ENCODE measurements at places on chromosomes 7 and 10. TPM values are rescaled to one million over a fixed set of nuclear protein-coding genes. Genes with fewer than 3 reads are reported as not detected.
A peak's percentile ranks its signal among the peaks of the same experiment; 100 is the strongest.

GRID2IP gene
- not detected for total RNA-seq

ZCWPW1 gene
- not detected for total RNA-seq

EVX1 gene
- not detected for total RNA-seq

FAM25G gene
- not detected for total RNA-seq

FAM237B gene
- total RNA-seq: not detected

VPS26A gene
- total RNA-seq: 26.0 TPM

CPN1 gene
- not detected for total RNA-seq

DNA sequence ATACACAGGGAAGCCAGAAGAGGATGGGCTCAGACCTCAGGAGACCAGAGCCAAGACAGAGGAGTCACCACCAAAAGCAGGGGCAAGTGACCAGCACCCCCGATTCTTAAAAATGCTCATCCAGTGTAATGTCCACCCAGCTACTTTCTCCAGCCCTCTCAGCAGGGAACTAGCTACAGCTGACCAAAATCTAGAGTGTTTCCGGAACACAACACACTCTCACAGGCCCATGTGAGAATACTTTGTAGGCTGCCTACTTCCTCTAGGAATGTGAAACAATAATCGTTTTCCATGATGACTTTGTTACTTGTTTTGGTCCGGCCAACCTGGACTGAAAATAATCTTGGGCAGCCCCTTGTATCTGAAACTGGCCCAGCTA lies 14.5 kb downstream of the PSAP start:
- DNase-seq: no peak
- peak overlapping the region; percentile 89 for H3K27ac ChIP-seq
- peaks cover 16% of the 10 kb centered on the region for H3K36me3 ChIP-seq
- no peak overlapping the region for H3K4me3 ChIP-seq

GRCh38 chr7:82012453-82012852 lies 242.6 kb upstream of the HGF start:
- no peak overlapping the region for H3K27ac ChIP-seq
- no peak for DNase-seq
- H3K27me3 ChIP-seq: no peaks in the 10 kb centered on the region
- H3K4me1 ChIP-seq: no peaks in the 10 kb centered on the region

DNA sequence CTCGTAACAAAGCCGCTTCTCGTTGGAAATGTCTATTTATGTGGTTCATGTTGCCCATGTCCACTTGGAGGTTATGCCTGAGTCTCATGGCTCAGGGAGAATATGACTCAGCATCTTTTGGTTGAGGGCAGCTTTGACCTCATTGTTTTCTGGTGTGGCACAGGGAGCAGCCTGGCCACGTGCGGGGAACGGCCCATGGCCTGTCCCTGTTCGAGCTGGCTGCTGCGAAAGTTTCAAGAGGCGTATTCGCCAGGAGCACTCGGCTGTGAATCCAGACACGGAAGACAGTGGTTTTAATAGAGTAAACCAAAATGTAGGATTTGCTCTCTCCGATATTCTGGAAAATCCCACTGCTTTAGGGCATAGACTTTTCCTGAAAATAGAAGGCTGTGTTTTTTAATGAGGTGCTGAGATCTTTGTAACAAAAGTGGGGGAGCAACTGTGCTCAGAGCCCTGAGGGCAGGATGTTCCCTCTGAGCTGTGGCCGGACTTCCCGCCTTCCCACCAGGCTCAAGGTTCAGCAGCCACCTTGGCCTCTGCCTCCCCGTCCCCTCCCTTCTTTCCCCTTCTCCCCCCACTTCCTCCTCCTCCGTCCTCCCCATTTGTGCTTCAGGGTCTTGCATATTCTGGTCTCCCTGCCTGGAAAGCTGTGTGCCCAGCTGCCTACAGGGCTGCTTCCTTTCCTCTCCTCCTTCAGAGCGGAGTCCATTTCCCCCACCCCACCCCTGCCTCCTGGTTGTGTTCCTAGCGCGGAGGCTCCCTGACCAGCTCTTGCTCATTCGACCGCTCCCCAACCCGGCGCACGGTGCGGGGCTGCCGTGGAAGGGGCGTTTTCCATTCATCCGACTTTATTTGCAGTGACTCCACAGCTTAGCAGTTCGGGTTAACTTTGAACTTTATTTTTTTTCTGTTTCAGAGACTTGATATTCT lies 642.0 kb downstream of the SDK1 start:
- peaks cover 8% of the 10 kb centered on the region for H3K4me1 ChIP-seq
- no peak for DNase-seq
- no peaks in the 10 kb centered on the region for H3K27me3 ChIP-seq
- peak overlapping the region; percentile 36 for H3K27ac ChIP-seq

GRCh38 chr7:44629829-44630522 lies 23.5 kb downstream of the OGDH start:
- H3K27me3 ChIP-seq: no peaks in the 10 kb centered on the region
- H3K36me3 ChIP-seq: peaks cover 13% of the 10 kb centered on the region
- no peak for DNase-seq
- H3K27ac ChIP-seq: no peak overlapping the region

- H3K27ac ChIP-seq: no peak overlapping the region
- no peaks in the 10 kb centered on the region for H3K4me1 ChIP-seq
- no peaks in the 10 kb centered on the region for H3K36me3 ChIP-seq
- no peak for DNase-seq
- no peak overlapping the region for H3K4me3 ChIP-seq
Measured at GRCh38 chr7:16916738-16917137, 35.0 kb upstream of the AGR3 start.

GRCh38 chr7:65276822-65277221 lies 96.8 kb upstream of the ZNF92 start:
- H3K27ac ChIP-seq: no peak overlapping the region
- no peaks in the 10 kb centered on the region for H3K36me3 ChIP-seq
- H3K4me3 ChIP-seq: no peak overlapping the region
- H3K4me1 ChIP-seq: no peaks in the 10 kb centered on the region
- H3K27me3 ChIP-seq: no peaks in the 10 kb centered on the region

DNA sequence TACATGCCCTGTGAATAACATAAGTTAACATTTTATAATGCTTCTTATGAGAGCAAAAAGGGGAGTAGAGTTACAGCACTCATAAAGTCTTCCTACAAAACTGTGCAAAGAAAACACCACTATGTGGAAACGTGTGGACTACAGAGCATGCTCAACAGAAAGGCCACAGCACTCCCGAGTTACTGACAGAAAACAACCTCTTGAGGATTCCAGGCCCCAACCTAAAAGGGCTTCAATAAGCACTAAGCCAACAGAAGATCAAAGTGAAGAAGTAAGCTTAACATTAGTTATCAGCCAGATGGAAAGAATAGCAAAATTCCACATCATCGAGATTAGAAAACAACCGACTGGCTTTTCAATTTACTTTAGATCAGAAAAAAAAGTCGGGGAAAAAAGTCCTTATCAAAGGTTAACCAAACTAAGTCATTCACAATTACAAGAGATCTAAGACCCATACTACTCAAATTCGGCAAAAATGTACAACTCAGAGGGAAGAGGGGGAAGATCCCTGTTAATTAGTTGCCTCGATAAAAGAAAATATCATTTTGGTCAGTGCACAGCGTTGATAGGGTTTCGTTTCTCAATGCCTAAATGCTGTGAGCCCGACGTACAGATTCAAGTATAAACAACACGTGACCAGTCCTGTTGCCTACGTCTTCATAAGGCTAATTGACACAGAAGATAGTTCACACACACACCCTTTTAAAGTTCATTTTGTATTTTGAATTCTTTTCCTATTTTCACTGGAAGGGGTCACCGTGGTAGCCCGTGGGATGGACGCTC lies 1.4 kb downstream of the KBTBD2 start:
- DNase-seq: no peak
- H3K27me3 ChIP-seq: no peaks in the 10 kb centered on the region
- no peaks in the 10 kb centered on the region for H3K36me3 ChIP-seq
- H3K27ac ChIP-seq: peak overlapping the region; percentile 98
- H3K4me3 ChIP-seq: peak overlapping the region; percentile 96

GRCh38 chr7:43869867-43870240 lies 537 bp upstream of the MRPS24 start:
- peaks cover 12% of the 10 kb centered on the region for H3K4me1 ChIP-seq
- no peak for DNase-seq
- peaks cover 6% of the 10 kb centered on the region for H3K36me3 ChIP-seq
- peak overlapping the region; percentile 99 for H3K4me3 ChIP-seq
- H3K27ac ChIP-seq: peak overlapping the region; percentile 93
- no peaks in the 10 kb centered on the region for H3K27me3 ChIP-seq

- DNase-seq: no peak
- no peaks in the 10 kb centered on the region for H3K27me3 ChIP-seq
- H3K4me3 ChIP-seq: no peak overlapping the region
- no peaks in the 10 kb centered on the region for H3K36me3 ChIP-seq
- H3K27ac ChIP-seq: no peak overlapping the region
- H3K4me1 ChIP-seq: no peaks in the 10 kb centered on the region
Measured at GRCh38 chr7:19275000-19275399, 129.8 kb upstream of the FERD3L start.

- no peak for DNase-seq
- H3K27ac ChIP-seq: no peak overlapping the region
- H3K27me3 ChIP-seq: no peaks in the 10 kb centered on the region
Measured at GRCh38 chr10:88127766-88128165, 264.3 kb downstream of the PTEN start.

DNA sequence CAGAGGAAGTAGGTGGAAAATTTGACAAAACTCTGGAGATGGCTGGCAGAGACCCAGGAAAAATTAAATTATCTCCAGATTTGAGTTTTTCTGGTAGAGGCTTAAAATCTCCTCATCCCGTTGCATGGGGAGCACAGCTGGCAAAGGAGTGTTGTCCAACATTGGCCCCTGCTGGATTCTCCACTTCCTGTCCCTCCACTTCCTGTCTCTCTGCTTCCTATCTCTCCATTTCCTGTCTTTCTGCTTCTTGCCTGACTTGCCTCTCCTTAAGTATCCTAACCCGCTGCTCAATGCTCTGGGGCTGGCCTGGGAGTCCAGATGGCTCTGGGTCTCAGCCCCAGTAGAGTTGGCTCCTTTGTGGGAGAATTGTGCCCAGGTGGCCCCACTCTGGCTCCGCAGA lies 65.8 kb upstream of the EMX2 start:
- H3K36me3 ChIP-seq: no peaks in the 10 kb centered on the region
- no peaks in the 10 kb centered on the region for H3K27me3 ChIP-seq
- H3K4me1 ChIP-seq: peaks cover 10% of the 10 kb centered on the region
- H3K4me3 ChIP-seq: no peak overlapping the region
- DNase-seq: no peak

DNA sequence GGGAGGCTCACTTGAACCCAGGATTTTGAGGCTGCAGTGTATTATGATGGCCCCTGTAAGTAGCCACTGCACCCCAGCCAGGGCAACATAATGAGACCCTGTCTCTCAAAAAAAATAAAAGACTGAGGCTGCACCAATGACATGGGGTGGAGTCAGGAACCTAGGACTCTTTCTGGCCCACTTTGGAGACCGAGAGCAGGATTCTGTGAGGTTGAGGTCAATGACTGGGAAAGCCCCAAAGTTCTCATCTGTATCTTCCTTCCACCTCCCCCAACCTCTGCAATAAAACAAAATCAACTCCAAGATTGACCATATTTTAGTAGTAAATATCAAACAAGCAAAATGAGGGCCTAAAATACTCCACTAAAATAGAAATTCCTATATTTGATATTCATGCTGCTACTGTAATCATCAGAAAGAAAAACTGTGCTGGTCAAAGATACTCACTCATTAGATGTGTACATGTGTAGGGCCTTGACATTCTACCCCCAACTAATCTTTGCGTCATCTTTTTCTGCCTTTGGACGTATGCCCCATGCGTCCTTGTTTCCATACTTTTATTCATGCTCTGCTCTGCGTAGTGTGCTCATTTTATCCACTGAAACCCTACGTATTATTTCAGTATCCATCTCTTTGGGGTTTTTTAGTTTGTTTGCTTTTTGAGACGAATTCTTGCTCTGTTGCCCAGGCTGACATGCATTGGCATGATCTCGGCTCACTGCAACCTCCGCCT lies 23.8 kb downstream of the WBP1L start:
- H3K36me3 ChIP-seq: peaks cover 4% of the 10 kb centered on the region
- H3K4me3 ChIP-seq: no peak overlapping the region
- H3K27ac ChIP-seq: no peak overlapping the region
- no peaks in the 10 kb centered on the region for H3K27me3 ChIP-seq

- H3K4me1 ChIP-seq: peaks cover 10% of the 10 kb centered on the region
- no peaks in the 10 kb centered on the region for H3K27me3 ChIP-seq
- no peaks in the 10 kb centered on the region for H3K36me3 ChIP-seq
- H3K4me3 ChIP-seq: no peak overlapping the region
Measured at GRCh38 chr10:63137306-63137705, 4.2 kb downstream of the NRBF2 start.

GRCh38 chr7:55128693-55129394 lies 110.0 kb downstream of the EGFR start:
- H3K4me3 ChIP-seq: no peak overlapping the region
- H3K4me1 ChIP-seq: peaks cover 69% of the 10 kb centered on the region
- H3K27ac ChIP-seq: peak overlapping the region; percentile 89
- H3K27me3 ChIP-seq: no peaks in the 10 kb centered on the region
- no peak for DNase-seq
- no peaks in the 10 kb centered on the region for H3K36me3 ChIP-seq

DNA sequence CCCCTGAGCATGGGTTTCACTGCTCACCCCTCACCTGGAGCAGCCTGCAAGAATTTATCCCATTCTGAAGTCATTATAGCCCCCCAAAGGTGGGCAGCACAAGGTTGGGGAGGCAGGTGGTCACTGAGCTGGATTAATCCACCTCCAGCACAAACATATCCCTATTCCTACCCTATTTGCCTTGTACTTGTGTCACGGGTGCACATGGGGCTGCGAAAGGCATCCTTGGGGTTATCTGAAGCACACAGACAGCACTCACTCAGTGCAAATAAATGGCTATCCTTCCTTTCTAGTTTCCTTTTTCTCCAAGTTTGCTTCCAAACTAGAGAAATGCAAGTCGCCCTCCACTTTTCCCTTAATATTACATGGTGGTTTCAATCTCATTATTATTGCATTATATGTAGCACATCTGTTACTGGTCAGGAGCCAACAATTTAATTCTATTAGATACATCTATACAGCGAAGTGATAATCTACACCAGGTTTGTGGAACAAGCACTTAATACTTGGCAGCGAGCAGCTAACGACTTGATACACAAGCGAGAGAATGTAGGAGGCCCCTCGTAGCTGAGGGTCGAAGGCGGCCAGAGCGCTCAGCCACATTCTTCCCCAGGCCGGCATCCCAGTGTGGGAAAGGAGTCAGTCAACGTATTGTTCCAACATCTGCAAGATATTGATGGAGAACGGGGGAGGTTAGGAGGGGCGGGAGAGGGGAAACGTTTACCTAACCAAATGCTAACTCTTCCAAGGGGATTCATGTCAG lies 121.3 kb upstream of the HABP2 start:
- H3K4me1 ChIP-seq: no peaks in the 10 kb centered on the region
- H3K27me3 ChIP-seq: no peaks in the 10 kb centered on the region
- no peaks in the 10 kb centered on the region for H3K36me3 ChIP-seq
- no peak for DNase-seq

DNA sequence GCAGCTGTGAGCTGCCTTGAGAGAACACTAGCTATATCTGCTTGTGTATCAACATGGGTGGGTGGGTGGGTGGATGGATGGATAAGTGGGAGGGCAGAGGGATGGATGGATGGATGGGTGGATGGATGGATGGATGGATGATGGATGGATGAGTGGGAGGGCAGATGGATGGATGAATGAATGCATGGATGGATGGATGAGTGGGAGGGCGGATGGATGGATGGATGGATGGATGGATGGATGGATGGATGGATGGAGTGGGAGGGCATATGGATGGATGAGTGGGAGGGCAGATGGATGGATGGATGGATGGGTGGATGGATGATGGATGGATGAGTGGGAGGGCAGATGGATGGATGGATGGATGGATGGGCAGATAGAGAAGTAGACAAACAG lies 76.1 kb downstream of the MKI67 start:
- no peak for DNase-seq
- H3K27me3 ChIP-seq: no peaks in the 10 kb centered on the region
- H3K36me3 ChIP-seq: no peaks in the 10 kb centered on the region
- no peak overlapping the region for H3K4me3 ChIP-seq
